Left lobe of liver (tissue), 2 donors: ENCODE measurements at places on chromosomes 6 and 20. TPM values are rescaled to one million over a fixed set of nuclear protein-coding genes. Genes with fewer than 3 reads are reported as not detected.

DNA sequence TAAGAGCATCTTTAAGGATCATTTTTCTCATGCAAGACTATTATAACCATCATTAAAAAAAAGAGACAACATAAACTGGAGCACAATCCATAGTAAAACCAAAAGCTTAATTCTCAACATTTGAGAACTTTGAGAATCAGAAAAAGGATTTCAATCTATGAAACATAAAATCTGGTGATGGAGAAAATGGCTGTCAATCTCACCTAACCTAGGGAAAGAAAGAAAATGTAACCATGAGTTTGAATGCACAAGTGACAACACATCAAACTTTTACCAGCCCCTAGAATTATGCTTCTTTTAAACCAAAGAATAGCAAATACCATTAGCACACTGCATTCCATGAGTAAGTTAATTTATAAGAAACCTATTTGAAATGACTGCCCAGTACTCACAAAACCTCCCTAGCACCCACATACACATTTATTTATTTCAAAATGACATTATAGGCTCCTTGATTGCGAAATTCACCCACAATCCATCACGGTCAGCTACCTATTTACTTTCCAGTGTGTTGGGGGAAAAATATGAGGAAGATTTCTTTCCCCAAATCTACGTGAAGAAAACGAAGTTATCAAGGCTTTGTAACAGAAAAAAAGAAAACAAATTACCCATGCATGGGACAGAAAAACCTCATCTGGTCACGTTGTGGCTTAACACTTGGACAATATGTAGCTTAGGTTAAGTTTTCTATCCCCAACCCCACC is 828 bp downstream of the ASCC3 start:
- DNase-seq, result no peak

The HEY2 gene
- 2.3 TPM for total RNA-seq

The KIF6 gene
- 0.05 TPM for total RNA-seq

- no peak for DNase-seq
Measured at GRCh38 chr6:136701045-136701444, 91.2 kb downstream of the MAP3K5 start.

- no peak for DNase-seq
Measured at GRCh38 chr20:38919683-38920082, 6.5 kb upstream of the FAM83D start.

The SNX3 gene
- total RNA-seq, result 62.3 TPM

The SRMS gene
- total RNA-seq, result not detected

DNA sequence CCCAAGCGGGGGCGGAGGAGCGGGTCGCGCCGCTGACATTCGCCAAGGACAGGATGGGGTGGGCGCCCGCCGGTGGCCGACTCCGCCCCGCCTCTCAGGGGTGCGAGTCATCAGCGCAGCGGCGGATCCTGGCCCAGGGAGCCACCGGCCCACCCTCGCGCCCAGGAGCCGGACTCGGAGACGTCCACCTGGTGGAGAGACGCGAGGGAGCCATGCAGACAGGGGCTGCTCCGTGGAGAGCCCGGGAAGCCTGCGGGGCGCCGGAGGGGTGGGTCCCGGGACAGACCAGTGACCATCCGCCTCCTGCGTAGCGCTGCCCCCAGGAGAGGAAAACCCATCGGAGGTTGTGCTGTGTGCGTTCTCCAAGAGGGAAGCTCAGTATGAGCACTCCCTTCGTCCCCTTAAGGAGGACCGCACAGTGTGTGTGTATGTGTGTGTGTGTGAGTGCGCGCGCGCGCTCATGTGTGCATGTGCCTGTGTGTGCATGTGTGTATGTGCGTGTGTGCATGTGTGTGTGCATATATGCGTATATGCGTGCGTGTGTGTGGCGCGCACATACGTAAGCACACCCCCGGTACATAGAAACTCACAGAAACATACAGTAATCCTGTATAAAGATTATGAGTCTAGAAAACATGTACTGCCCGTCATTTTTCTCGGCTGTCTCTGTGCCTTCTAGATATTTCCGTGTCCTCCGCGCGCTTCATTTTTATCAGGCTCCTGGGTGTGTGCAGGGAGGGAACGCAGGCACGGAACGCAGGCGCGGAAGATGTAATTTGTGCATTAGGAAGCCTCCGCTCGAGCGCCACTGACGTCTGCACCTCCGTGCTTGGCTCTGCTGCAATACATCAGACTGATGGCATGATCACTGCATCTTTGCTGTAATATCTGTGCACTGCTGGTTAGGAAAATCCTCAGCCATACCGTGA is 158.9 kb downstream of the TBXT start:
- no peak for DNase-seq

The PLCB4 gene
- total RNA-seq, result 0.23 TPM

The GLO1 gene
- total RNA-seq, result 36.7 TPM

The CLDN20 gene
- not detected for total RNA-seq

GRCh38 chr20:341682-342081 is 5.2 kb upstream of the NRSN2 start:
- DNase-seq, result no peak

DNA sequence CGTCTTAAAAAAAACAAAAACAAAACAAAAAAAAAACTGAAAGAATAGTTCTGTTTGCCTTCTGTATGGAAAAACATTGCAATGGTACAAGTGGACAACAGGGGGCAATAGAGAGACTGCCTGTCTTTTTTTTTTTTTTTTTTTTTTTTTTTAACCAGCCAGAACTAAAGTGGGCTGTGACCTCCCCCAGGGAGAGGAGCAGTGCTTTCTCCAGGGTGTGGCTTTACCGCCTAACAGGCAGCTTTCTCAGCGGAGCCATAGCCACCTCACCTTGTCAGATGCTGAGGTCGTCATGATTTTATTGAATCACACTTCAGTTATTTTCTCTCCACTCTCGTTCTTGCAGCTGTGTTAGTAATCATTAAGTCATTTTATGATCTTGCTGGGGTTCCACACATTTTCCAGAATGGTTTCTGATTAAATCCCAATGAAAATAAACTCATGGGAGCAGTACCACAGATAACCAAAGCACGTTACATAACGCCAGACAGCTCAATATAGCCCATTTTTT is 78.4 kb downstream of the GMPR start:
- DNase-seq, result no peak

- DNase-seq, result peak; percentile 83
Measured at GRCh38 chr20:44384423-44385027, 29.0 kb downstream of the HNF4A start.

DNA sequence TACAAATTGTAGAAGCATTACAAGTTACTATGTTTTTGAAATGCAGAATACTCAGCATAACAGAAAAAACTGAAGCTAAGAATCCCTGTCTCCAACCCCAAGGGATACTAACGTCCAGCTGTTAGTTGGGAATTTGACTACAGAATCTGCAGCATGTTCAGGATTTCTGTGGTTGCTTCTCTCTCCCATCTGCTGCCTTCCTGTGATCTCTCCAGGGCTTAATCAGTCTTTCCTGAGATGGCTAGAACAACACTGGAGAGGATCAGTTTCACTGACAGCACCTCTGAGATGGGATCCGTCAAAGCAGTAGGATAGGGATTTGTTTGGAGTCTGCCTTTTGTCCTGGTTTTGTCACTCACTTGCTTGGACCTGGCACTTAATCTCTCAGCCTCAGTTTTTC is 73.3 kb upstream of the NUP153 start:
- DNase-seq, result no peak

DNA sequence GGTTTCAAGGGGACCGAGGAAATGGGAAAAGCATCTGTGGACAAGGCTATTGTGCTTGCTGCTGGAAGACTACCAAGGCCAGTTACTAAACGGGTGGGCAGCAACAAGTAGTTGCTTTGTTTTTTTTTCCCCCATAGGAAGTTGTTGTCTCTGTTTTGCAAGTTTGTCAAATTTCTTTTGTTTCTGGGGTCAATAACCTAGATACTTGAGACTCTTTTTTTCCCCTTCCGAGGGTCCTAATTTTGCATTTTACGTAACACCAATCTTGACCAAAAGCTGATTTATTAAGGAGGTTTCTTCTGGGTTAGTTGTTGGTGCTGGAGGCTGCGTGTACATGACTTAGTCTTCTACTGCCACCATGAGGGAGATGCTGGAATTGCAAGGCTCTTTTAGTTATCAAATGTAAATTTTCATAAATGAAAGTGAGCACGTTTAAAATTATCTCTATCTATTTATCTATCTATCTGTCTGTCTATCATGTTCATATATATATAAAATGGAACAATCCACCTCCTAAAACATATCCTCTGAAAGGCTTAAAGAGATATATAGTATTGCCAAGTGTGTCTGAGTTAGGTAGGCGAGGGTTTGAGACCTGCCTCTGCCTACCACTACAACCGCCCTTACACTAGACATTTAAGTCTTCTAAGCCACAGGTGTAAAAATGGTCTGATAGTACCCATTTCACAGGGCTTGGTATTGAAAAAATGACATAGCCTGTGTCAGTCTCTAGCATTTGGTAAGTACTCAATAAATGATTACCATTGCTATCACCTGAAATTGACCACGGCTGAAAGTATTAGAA is 60.2 kb downstream of the GCLC start:
- DNase-seq, result peak; percentile 57

The ENTPD6 gene
- 33.4 TPM for total RNA-seq

The TULP4 gene
- 27.1 TPM for total RNA-seq

DNA sequence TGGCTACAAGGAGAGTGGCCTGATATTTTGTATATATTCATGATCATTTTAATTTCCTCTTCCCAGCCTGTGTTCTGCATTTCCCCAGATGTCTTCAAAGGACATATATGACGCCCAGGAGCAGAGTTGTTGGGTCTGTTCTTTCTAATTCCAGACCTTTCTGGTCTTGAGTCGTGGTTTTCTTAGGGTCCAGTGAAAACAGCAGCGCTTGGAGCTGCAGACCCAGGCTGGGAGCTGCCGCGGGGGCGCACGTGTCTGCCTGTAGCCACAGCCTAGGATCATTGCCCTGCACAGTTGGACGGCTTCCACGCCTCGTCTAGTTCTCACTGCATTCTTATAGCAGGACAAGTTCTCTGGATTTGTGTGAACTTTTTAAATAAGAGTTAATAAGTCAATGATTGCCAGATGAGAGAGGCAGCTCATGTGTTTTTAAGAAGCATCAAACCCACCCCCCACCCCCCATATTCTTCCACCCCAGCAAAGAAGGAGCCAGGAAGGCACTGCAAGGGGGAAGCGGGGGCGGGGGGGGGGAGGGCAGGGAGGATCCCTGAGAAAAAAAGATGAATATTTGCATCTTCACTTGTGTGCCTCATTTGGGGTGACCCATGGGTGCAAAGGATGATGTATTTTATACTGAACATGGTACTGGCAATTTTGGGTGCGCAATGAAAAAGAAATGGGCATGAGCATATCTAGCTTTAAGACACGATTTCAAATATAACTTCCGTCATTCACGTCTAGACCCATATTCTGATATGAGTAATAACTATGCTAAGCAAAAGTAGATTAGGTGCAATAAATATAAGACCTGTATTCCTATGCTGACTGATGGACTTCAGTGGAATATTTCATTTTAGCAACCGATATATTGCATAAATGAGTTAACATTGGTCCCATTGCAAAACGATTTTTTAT is 160.0 kb downstream of the TBXT start:
- no peak for DNase-seq

GRCh38 chr20:4861961-4862360 is 139.3 kb downstream of the SLC23A2 start:
- no peak for DNase-seq

The TRIM40 gene
- total RNA-seq, result not detected

DNA sequence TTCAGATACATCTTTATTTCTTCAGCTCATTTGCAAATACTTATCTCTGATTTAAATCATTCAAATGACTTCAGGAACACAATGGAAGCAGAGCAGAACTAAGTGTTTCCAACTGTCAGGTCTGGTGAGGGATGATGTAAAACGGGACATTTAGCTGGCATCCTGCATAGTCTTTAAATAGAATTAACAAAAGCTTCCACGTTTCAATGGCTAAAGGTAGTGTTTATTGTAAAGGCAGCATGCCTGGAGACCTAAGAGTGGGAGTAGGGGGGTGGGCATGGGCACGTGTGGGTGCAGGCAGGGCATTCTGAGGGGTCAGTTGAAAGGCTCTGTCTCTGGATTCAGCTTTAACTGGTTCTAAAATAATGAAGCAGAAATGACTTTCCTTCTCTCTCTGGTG is 174.9 kb downstream of the PLCB1 start:
- DNase-seq, result no peak

GRCh38 chr6:52304983-52305390 is 20.4 kb upstream of the MCM3 start:
- no peak for DNase-seq

DNA sequence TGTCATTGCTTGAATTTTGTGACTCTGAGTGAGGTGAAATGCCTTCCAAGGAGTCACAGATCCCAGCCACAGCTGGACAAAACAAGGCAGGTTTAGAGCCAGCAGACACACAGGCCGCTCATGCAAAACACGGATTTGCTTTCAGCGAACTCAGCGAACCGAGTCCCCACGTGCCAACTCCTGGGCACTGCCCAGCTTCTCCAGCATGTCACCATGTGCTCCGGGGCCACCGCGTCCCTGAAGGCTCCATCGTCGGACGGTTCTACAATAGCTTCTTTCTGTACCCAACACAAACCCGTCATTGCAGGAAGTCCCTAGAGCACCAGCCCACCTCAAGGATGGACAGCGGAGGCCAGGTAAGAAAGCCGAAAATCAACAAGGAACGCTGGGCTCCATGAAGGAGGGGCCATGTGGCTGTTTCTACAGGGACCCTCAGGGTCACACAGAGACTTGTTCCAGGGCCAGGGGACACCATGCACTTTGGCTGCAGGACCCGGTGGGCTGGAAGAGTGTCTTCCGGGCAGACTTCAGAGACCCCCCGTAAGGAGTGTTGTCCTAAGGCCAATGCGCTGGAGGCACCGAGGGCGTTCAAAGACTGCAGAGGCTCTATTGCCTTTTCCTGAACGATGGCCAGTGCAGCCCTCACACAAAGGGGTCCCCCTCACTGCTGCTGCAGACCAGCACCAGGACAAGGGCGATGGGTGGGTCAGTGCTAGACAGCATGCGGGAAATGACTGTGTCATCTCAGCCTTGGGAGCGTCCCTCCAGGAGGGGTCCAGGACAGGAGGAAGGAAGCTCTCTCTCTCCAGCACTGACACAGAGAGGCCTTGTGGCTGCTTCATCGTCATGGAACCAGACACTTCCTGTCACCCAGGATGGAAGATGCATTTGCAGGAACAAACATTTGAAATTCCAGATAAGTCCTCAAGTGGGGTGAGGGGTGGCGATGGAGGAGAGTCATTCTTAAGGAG is 19.8 kb downstream of the DACT2 start:
- no peak for DNase-seq

DNA sequence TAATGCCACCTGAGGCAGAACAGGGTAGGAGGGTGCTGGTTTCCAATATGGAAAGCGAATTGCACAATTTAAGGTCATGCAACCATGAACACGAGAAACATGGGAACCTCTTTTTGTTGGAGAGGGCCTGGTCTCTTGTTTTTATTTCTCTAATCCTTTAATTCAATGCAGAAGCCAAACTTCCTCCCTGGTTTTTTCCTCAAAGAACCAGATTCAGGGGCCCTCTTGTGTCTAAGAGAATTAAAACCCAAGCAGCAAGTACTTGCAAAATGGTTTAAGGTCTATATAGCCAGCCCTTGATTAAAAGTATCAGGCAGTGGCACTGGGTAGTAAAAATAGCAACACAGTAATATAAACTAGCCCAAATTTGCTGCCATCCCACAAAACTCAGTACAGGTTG is 19.5 kb downstream of the GSTA4 start:
- DNase-seq, result no peak
